ENCODE measurements at places on chromosomes 4 and X.

DNA sequence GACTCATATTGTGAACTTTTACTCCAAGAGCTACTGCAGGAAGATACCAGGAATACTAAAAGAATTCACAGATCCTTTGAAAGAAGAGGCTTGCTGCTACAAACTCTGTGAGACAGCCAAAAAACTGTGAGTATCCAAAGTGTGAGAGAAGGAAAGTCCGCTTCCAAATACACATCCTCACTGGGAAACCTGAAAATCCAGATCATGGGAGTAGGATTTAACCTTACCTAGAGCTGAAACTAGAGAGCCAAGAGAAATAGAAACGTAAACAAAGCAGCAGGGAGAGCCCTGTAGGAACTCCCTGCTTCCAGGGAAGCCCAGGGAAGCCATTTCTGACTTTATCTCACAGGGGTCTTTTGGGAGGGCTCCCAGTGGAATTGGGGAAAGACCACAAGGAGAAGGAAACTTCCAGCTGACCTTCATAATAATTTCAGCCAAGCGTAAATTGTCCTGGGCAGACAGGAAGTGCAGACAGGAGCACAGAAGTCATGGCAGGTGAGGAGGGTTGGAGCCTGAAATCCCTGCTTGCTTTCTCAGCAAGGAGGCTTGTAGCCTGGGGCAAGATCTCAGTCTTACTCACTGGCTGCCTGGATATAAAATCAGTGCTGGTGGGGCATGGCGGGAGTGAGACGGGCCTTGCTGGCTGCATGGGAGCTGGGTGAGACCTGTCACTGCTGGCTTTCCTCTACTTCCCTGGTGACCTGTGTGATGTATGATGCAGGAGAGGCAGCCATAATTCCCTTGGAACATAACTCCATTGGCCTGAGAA, 26.2 kb upstream of the NFKB1 start:
- DNase-seq: no peak

DNA sequence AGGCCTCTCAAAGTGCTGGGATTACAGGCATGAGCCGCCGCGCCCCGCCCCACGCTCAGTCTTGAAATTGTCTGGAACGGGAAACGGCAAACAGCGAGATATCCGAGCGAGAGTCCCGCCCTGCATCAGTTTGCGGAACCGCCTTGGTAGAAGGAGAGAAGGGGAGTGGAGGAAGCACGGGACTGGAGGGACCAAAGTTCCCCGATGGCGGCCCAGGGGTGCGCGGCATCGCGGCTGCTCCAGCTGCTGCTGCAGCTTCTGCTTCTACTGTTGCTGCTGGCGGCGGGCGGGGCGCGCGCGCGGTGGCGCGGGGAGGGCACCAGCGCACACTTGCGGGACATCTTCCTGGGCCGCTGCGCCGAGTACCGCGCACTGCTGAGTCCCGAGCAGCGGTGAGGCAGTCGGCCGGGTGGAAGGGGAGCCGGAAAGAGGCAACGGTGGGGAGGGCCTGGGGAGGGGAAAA, at the start of gene BST1:
Gene BST1, plus strand, starts transcription at position 125 of the 463 bp plus-strand sequence. Its CDS starts 80 bp downstream, at position 205.
- DNase-seq: peak; percentile 89

- DNase-seq: no peak
Measured at GRCh38 chrX:152642931-152643564, 5.4 kb downstream of the GABRQ start.

DNA sequence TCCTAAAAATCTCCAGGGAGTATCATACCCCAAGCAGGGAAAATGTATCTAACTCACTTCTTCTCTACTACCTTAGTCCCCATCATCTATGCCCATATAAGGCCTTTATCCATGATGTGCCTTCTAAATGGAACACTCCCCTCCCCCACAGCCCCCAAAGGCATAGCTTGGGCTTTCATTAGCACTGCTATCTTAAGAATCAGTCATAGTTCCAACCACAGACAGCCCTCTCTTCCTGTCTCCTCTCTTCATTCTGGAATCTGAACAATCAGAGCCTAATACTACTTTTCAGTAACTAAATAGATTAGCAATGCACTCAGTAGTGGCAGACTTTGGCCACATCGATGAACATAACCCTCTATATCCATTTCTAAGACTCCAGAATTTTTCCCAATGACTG, 313.2 kb upstream of the DKK2 start:
- DNase-seq: no peak

GRCh38 chr4:138540056-138540800, 298.1 kb upstream of the SLC7A11 start:
- DNase-seq: no peak

GRCh38 chrX:138794246-138794645, 82.7 kb upstream of the FGF13 start:
- no peak for DNase-seq

DNA sequence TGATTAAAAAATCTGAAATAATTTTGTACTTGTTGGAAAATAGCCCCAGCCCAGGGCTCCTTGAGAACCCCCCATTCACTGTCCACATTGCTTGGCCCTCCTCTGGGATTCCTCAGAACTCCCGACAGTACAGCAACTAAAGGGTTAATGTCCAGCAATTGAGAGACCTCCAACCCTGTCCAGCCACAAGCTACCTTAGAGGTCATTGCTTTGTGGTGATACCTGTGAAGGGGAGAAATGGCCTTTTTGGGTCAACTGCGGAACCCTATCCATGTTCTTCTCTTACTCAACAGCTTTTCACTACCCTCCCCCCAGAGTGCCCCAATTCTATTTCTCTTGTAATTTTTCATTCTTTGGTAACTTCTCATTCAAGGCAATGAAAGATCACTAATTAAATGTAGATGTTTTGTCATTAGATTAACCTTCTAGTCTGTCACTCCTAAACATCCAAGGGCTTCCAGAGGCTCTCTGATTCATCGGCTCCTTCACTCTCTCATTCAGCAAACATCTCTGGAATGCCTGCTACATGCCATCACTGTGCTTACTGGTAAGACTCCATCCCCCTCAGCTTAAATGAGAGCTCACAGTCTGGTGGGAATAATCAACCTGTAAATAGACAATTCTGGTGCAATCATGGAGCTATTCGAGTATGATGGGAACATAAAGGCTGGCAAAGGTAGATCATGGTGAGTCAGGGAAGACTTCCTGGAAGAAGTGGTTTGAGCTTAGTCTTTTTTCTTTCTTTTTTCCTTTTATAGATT, 241.4 kb upstream of the PGRMC2 start:
- DNase-seq: no peak

GRCh38 chrX:17206584-17206983, 168.4 kb upstream of the NHS start:
- no peak for DNase-seq

- no peak for DNase-seq
Measured at GRCh38 chrX:20215565-20215964, 51.1 kb downstream of the RPS6KA3 start.

DNA sequence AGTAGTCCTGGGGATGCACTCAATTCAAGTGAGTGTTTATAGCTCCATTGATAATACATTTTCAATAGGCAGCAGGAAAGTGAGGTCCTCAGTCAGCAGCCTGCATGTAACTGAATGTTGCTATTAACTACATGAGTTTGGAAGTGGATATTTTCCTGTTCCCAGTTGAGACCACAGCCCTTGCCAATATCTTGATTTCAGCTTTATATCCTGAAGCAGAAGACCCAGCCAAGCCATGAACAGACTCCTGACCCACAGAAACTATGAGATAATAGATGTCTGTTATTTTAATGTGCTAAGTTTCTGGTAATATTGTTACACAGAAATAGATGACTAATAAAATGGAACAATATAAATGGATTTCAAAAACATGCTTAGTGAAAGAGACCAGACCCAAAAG, 63.7 kb downstream of the VSIG4 start:
- DNase-seq: no peak

DNA sequence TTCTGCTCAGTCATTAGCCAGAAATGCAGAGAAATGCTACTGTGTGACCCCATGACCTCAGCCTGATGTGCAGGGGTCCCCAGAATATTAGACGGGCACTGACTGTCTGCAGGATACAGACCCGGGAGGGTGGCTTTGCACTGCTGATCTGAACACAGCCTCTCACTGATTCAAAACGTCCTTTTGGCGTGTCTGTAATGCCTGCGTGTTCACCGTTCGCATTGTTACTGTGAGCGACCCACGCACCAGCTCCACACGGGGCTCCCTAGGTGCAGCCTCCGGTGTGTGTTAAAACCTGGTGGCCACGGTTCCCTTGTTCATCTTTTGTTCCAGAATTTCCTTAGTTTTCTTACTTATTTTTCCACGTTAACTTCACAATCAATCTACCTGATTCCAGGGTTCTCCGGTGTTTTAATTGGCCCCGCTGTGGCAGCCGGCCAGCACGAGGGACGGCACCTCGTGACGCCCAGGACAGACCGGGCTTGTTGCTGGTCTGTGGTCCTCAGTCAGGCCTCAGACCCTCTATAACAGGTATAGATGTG, 32.0 kb upstream of the SPON2 start:
- DNase-seq: peak; percentile 32

- no peak for DNase-seq
Measured at GRCh38 chrX:141279476-141279875, 37.2 kb upstream of the SPANXC start.

DNA sequence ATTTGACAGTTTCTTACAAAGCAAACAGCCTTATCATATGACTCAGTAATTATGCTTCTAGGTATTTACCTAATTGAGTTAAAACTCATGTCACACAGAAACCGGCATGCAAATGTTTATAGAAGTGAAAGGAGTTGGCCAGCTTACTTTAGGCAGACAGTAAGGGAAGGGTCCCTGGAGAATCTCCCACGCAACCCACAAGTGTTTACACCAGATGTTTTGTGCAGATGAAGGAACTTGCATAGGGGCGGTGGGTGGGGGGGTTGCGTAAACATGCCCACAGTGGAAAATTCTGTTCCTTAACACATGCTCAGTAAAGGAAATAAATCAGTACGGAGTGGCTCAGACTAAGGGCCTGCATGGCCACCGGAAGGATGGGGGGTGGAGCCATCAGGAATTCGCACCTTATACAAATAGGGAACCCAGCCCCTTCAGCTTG, 330.5 kb upstream of the AADAT start:
- DNase-seq: no peak

- no peak for DNase-seq
Measured at GRCh38 chr4:70984106-70984505, 9.3 kb upstream of the DCK start.

GRCh38 chr4:56637791-56638190, 43.3 kb downstream of the HOPX start:
- no peak for DNase-seq

- no peak for DNase-seq
Measured at GRCh38 chr4:145097331-145097820, 620 bp downstream of the ANAPC10 start.

- no peak for DNase-seq
Measured at GRCh38 chrX:19606902-19607301, 91.6 kb upstream of the MAP3K15 start.

DNA sequence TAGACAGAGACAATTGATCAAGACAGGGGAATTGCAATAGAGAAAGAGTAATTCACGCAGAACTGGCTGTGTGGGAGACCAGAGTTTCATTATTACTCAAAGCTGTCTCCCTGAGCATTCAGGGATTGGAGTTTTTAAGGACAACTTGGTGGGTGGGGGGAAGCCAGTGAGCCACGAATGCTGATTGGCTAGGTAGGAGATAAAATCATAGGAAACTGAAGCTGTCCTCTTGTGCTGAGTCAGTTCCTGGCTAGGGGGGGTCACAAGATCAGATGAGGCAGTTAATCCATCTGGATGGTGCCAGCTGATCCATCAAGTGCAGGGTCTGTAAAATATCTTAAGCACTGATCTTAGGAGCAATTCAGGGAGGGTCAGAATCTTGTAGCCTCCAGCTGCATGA, 358.6 kb downstream of the GPM6A start:
- no peak for DNase-seq

DNA sequence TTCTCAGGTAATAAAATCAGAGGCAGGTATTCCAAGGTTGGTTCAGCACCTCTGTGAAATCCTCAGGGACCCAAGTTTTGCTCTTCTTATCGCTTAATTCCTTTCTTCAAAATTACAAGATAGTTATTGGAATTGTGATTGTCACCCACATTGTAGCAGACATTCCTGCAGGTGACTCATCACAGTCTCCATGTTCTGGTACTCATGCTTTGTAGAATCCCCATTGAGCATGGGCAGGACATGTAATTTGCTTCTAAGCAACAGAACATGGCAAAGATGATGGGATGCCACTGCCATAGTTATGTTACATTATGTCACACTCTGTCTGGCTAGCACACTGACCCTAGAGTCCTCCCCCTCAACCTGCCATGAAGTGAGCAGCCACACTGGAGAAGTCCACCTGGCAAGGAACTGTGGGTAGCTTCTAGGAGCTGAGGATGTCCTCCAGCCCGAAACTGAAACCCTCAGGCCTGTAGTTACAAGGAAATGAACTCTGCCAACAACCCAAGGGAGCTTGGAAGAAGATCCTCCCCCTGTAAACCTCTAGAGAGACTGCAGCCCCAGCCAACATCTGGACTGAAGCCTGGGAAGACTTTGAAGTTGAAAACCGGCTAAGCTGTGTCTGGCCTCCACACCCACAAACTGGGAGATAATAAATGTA, 58.3 kb upstream of the GUCY1A1 start:
- no peak for DNase-seq

GRCh38 chrX:109847257-109848187, 114.5 kb upstream of the ACSL4 start:
- DNase-seq: no peak

- no peak for DNase-seq
Measured at GRCh38 chrX:53715346-53715924, 28.9 kb upstream of the HUWE1 start.

- DNase-seq: no peak
Measured at GRCh38 chrX:8090482-8090881, 80.6 kb downstream of the VCX2 start.

- no peak for DNase-seq
Measured at GRCh38 chrX:11553594-11553993, 112.1 kb downstream of the ARHGAP6 start.

GRCh38 chrX:402857-403256, 16.1 kb upstream of the PPP2R3B start:
- DNase-seq: no peak

DNA sequence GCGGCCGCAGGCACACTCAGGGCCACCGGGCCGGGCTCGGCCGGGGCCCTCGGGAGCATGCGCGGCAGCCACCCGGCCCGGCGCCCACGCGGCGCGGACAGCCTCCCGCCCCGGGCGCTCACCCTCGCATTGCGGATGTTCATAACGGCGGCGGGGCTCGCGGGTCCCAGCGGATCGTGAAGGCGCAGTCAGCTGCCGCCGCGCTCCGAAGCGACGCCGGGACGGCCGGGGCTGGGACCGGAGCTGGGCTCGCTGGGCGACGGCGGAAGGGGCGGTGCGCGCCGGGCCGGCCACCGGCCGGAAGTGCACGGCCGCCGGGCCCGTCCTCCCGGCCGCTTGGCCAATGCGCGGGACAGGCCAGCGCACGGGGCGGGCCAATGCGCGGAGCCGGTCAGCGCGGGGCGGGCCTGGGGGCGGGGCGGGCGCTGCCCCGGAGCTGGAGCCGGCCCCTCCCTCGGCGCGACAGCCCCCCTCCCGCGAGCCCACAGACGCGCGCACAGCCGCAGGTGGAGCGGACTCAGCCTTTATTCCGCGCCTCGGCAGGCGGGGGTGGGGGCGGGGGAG, at the start of gene NAA10:
Gene NAA10, minus strand, starts transcription at position 276 of the 564 bp plus-strand sequence. Its CDS starts 133 bp downstream, at position 143.
- DNase-seq: peak; percentile 80

- DNase-seq: no peak
Measured at GRCh38 chr4:72314869-72315268, 254.2 kb downstream of the ADAMTS3 start.

GRCh38 chr4:153649572-153649991, 34.5 kb upstream of the TLR2 start:
- DNase-seq: no peak

- peak; percentile 69 for DNase-seq
Measured at GRCh38 chr4:1130316-1131186, 17.2 kb upstream of the RNF212 start.

Measured in lower lobe of right lung (tissue), 2 donors.